Hematopoietic multipotent progenitor cell (in vitro differentiated cells): ENCODE measurements at places on chromosomes 4 and X.
A peak's percentile ranks its signal among the peaks of the same experiment; 100 is the strongest.

- DNase-seq, result no peak
Measured at GRCh38 chr4:70356185-70356584, 4.4 kb upstream of the SMR3A start.

- no peak for DNase-seq
Measured at GRCh38 chr4:20249333-20249732, 2.4 kb upstream of the SLIT2 start.

GRCh38 chrX:16695079-16695676, 17.3 kb downstream of the CTPS2 start:
- peak; percentile 54 for DNase-seq

DNA sequence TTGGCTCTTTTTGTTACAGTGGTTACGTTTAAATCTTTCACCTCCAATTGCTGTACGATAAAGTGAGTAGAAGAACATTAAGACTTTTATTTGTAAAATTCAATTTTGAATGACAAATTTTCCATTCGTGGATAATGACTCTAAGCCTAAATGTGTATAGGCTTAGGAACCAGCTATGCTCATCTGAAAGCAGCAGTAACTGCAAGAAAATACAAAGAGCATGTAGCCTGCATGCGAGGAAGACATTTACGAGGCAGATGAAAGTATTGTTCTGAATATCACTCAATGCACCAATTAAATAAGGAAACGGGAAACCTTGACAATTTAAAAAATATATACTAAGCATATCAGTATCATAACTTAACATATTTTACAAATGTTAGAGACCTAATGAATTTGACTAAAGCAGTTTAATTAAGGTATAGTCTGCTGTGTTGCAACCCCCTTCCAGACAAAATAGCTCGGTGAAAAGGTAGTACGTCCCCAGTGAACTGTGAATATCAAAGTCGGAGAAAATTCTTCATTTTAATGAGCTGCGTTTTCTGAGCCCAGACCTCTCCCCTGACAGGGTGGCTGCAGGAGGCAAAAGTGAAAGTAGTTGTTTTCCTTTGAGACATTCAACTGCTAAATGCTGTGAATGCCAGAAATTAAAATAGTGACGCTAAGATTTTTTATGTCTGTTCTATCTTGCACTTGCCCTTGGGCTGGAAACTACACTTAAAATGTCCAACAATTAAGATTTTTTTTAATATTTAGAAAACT, 1236.5 kb upstream of the TENM3 start:
- no peak for DNase-seq

DNA sequence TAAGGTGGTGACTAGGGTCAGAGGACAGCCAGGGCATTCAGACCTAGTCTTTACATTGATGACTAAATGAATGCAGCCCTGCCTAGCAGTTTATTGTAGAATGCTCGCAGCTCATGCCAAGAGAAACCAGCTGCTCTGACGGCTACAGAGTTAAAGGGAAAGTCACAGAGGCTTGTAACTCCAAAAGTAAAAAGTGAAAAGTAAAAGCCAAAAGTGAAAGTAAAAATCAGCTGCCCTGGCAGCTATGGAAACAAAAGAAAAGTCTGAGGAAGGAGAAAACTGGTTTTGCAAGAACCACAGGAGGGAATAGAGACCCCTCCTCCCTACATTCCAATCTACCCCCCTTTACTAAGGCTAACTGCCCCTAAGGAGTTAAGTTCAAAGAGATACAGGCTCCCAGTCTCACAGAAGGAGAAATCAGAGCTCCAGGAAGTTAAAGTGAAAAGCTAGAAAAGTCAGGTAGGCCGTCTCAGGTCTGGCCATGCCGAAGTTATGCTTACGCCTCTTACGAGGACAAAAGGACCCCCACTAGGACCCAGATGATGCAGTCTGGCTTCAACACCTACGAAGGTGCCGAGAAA, 6.0 kb downstream of the GAGE10 start:
- no peak for DNase-seq
